Naive thymus-derived CD4-positive, alpha-beta T cell (primary cell): ENCODE measurements at places on chromosomes 12 and 14. TPM values are rescaled to one million over a fixed set of nuclear protein-coding genes. Genes with fewer than 3 reads are reported as not detected.

Gene GPR84
- 3.9 TPM for total RNA-seq

DNA sequence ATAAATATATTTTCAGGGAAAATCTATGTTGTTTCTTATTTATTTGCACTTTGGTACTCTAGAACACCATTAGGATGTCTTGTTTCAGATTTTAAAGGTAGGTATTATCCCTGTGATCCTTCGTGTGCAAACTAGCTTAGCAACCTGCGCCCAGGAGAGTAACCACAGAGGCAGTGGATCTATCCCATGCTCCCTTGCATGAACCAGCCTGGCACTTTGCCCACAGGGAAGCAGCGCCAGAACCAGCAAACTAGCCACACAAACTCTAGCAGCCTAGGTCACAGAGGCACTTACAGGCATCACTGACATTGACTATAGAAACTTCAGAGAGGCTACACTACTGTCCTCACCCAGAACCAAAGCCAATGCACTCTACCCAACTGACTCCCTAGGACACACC lies 76.1 kb downstream of the TSHR start:
- H3K4me1 ChIP-seq, result no peaks in the 10 kb centered on the region
- no peak overlapping the region for H3K4me3 ChIP-seq
- DNase-seq, result no peak
- no peaks in the 10 kb centered on the region for H3K27me3 ChIP-seq

DNA sequence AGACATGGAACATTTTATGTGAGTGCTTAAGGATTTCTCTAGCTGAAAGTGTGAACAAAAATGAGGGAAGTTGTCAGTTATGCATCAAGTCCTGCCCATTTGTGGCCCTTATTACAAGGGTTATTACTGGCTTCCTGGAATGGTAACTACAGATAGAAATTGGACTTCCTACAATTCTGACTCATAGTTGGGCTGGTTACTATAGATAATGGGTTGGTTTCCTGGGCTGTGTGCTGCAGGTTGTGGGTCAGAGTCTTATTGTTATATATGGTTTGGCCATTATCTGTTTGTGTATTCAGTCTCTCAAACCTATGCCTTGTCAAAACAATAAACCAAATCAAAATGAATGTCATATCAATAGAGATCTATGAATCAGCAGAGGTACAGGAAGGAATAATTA lies 313.7 kb downstream of the ADAMTS20 start:
- H3K27ac ChIP-seq, result no peak overlapping the region
- no peaks in the 10 kb centered on the region for H3K27me3 ChIP-seq
- no peaks in the 10 kb centered on the region for H3K36me3 ChIP-seq
- DNase-seq, result no peak
- H3K4me3 ChIP-seq, result no peak overlapping the region
- H3K4me1 ChIP-seq, result no peaks in the 10 kb centered on the region

GRCh38 chr14:106003351-106003750 lies 477.0 kb downstream of the TMEM121 start:
- H3K36me3 ChIP-seq, result no peaks in the 10 kb centered on the region
- DNase-seq, result no peak
- H3K27ac ChIP-seq, result no peak overlapping the region

- H3K27me3 ChIP-seq, result no peaks in the 10 kb centered on the region
- H3K4me3 ChIP-seq, result no peak overlapping the region
- no peaks in the 10 kb centered on the region for H3K4me1 ChIP-seq
- H3K36me3 ChIP-seq, result peaks cover 6% of the 10 kb centered on the region
Observed at GRCh38 chr12:50677858-50678257, 86.0 kb upstream of the ATF1 start.

GRCh38 chr14:89500303-89500702 lies 83.3 kb upstream of the FOXN3 start:
- no peak for DNase-seq
- no peaks in the 10 kb centered on the region for H3K27me3 ChIP-seq
